ENCODE measurements at places on chromosomes 3 and 15.

- DNase-seq: no peak
Measured at GRCh38 chr15:29550834-29551465, 271.3 kb downstream of the TJP1 start.

DNA sequence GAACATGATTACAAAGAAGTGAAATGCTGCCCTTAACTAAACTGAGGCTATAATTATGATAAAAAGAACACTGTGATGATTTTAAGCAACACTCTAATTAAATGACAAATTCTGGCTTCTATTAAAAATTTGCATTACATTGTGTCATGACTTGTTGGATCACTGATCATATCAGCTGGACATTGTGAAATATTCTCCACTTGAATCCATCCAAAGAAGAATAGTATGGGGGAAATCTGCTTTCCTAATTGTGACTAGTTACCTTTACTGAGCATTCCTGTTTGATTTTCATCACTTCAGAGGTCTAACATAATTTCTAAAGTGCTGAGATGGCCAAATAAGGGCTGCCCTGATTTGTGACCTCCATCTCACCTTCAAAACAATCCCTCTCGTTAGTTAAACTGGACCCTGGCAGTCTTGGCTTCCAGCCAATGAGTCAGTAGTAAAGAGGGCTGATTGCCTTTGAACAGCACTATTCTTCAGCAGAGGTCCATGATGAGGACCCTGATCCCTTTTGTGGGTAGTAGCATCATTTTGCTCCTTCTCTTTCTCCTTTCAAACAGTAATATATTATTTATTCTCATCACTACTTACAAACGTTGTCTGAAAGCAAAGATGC, 53.5 kb upstream of the LEKR1 start:
- no peak for DNase-seq

DNA sequence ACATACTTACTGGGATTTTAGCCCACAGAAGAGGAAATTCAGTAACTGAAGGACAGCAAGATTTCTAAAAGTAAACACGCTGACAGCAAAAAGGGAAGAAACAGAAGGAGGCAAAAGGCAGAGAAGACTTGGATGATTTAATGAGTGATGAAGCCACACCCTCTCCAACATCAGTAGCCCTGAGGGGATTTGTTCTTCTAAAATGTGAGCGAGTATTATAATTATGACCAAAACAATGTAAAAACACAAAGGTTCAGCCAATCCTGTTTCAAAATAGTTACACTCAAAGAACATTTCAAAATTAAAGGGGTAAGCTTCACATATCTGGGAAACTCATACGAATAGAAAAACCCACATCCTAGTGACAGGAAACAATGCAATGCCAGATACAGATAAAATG, 25.0 kb downstream of the MCCC1 start:
- no peak for DNase-seq

DNA sequence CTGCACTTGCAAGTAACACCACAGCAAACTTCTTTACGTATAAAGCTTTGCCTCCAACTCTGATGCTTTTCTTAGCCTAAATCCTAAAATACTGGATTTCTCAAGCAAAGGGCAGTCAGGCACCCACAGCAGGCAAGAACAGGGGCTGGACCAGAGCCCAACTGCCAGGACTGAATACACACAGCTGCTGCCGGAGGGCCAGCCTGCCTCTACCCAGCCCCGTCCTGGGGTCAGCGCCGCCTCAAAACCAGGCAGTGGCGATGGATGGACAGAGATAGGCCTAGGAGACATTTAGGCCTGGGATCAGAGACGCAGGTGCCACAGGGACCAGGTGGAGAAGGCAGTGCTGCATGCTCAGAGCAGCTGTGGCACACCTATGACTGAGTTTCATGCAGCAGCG, 47.6 kb upstream of the SEC61A1 start:
- no peak for DNase-seq

- DNase-seq: no peak
Measured at GRCh38 chr3:15099364-15100098, 583 bp upstream of the RBSN start.

DNA sequence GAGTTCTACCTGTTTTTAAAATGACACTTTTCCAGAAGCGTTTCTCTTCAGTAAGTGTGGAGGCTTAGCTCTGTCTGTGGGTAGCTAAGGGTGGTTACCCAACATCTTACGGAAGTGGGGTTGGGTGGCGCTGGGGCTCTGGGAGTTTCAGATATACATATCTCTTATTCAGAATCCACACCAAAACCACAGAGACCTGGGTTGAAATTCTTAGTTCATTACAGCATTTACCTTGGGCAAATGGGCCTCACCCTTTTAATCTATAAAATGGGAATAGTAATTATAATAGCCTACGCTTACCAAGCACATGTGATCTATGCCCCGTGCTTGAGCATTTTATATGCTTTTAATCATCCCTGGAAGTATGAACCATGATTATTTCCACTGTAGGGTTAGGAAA, 9.4 kb downstream of the PTPRG start:
- no peak for DNase-seq

DNA sequence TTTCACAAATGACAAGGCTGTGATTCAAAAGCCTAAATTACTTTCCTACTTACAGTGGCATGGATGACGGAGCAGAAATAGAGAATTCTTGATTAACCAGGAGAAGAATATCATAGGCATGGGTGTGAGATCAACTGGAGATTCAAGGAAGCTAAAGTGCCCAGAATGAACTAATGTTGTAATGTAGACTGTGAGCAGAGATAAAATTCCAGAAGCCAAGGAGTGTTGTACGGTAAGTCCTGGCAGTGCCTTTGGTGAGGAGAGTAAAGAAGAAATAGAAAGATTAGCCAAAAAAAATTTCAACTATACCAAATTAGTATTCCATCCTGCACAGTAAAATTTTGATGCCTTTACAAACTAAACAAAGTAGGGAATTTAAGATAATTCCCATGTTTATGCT, 75.9 kb downstream of the ZBTB20 start:
- no peak for DNase-seq

DNA sequence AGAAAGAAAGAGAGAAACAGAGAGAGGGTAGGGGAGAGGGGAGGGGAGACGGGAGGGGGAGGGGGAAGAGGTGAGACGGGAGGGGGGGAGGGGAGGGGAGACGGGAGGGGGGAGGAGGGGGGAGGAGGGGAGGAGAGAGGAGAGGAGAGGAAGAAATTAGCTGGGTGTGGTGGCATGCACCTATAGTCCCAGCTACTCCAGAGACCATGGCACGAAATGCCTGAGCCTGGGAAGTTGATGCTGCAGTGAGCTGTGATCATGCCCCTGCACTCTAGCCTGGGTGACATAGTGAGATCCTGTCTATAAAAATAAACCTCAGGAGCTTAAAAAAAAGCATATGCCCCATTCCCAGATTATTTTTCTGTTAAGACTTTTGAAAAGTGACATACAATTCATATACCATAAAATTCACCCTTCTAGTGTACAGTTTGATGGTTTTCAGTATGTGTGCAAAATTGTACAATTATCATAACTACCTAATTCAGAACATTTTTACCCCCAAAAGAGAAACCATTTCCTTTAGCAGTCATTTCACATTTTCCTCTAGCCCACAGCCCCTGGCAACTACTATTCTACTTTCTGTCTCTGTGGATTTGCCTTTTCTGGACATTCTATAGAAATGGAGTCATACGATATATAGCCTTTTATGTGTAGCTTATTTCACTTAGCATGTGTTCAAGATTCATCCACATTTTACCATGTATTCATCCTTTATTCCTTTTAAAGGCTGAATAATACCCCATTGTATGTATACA, 699.6 kb downstream of the FHIT start:
- DNase-seq: no peak

- DNase-seq: no peak
Measured at GRCh38 chr3:21781355-21781754, 30.3 kb upstream of the ZNF385D start.

DNA sequence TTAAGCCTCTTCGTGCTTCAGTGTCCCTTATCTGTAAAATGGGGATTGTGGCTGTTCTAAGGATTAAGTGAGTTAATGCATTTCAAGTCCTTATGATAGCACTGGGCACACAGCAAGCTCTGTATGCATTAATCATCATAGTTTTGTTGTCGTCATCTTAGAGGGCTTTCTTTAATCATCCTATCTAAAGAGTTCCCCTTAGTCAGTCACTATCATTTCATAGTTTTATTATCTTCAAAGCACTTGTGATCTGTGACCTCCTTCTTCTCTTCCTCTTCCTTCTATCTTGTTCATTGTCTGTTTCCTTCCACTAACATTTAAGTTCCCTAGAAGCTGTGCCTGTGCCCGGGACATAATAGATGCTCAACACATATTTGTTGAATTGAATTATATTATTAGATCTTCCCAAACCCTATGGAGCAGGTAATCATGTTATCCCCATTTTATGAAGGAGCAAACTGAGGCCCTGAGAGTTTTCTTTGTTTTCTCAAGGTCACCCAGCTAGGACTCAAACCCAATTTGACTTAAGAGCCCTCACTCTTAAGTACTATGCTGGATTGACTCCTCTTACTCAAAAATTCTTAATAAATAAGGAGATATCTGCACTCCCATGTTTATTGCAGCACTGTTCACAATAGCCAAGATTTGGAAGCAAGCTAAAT, 24.1 kb downstream of the DUOX2 start:
- DNase-seq: no peak

- no peak for DNase-seq
Measured at GRCh38 chr15:39205506-39206371, 375.1 kb upstream of the THBS1 start.

- DNase-seq: no peak
Measured at GRCh38 chr3:188353426-188353825, 199.5 kb downstream of the LPP start.

- DNase-seq: no peak
Measured at GRCh38 chr3:143750841-143751240, 97.4 kb downstream of the SLC9A9 start.

GRCh38 chr3:99872923-99873254, 55.2 kb downstream of the CMSS1 start:
- no peak for DNase-seq

DNA sequence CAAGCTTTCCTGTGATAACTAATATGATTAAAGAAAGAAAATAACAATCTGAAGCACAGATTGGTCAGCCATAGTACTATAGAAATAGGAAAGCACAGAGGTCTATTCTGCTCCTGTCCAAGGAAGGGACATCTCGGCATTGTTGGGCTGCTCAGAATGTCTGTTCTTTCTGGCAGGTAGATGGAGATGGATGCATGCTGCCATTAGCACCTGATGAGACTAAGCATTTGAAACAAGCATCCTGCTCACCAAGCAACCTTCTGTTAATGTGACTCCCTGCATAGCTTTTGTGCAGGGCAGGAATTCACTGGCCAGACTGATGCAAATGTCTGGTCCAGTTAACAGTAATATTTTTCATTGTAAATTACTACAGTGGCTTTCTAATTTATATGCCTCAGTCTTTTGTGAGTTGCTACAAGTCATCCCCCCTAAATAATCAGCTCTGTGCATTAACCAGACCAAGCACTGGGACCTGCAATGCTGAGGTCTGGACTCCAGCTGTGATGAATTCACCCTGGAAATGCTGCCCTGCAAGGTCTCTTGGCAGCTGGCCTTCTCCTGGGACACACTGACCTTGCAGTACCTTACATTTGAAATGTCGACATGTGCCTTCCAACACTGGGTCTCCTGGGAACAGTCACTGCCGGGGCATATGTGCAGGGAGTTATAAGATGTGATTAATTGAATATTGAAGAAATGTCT, 1123.7 kb downstream of the IGSF11 start:
- DNase-seq: no peak

GRCh38 chr15:73539212-73540128, 93.7 kb downstream of the NPTN start:
- DNase-seq: no peak

DNA sequence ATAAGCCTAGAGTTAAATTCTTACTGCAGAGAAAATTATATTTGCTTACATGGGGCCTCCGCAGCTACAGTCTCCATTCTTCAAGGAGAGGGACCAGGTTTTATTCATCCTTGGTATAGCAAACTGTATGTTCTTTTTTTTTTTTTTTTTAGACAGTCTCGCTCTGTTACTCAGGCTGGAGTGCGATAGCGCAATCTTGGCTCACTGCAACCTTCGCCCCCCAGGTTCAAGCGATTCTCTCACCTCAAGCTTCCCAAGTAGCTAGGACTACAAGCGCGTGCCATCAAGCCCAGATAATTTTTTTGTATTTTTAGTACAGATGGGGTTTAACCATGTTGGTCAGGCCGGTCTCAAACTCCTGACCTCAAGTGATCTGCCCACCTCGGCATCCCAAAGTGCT, 2.1 kb downstream of the SHQ1 start:
- no peak for DNase-seq

GRCh38 chr3:138938056-138938876, 8.7 kb downstream of the FOXL2 start:
- DNase-seq: no peak

- no peak for DNase-seq
Measured at GRCh38 chr3:190972840-190973270, 110.4 kb upstream of the GMNC start.

DNA sequence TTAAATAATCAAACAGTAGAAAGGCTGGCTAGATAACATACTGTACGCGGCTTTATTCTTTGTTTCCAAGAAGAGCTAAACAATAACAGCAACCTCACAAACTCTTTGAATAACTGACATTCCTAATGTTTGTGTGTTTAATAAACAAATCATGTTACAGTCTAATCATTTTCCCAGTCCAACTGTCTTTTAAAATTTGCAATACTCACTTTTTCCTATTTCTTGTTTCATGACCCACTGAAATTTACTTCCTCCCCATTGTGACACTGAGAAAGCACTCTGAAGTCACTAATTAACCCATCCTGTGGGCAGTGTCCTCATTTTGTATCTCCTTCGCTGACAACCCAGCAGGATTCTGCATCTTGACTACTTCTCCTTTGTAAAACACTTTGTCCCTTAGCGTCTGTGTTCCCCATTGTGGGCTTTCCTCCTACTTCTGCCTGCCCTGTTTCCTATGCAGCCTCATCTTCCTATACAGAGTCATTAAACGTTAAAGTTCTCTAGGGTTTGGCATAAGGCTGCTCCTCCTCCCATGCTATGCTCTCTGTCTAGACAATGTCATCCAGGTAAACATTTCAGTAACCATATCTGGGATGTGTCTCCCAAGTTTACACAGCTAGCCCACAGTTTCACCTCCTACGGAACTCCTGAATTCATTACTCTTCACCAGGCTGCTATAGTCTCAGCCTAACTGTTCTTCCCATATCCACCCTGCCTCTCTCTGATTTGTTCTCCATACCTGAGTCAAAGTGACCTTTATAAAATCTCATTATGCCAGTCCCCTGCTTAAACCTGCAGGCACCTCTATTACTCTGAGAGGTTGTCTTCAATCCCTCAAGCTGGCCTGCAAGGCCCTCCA, 148.9 kb downstream of the GREM1 start:
- DNase-seq: no peak

- DNase-seq: no peak
Measured at GRCh38 chr3:108474581-108474980, 35.8 kb downstream of the MYH15 start.

- no peak for DNase-seq
Measured at GRCh38 chr3:77283108-77283507, 243.2 kb downstream of the ROBO2 start.

- DNase-seq: no peak
Measured at GRCh38 chr15:84023636-84024035, 211.9 kb upstream of the GOLGA6L4 start.

DNA sequence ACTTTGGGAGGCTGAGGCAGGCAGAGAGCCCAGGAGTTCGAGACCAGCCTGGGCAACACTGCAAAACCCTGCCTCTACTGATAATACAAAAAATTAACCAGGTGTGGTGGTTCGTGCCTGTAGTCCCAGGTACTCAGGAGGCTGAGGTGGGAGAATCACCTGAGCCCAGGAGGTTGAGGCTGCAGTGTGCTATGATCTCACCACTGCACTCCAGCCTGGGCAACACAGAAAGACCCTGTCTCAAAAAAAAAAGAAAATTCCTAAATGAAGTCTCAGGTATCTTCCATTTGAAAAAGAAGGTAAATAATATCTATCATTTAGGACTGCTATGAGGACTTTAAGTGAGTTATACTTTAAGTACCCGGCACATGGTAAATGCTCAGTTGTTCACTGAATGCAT, 2.9 kb downstream of the SMARCC1 start:
- DNase-seq: no peak
